CD4-positive, alpha-beta T cell treated with Interleukin-4 for 1 hour (primary cell): ENCODE measurements at places on chromosomes 2 and 18.

- DNase-seq = no peak
Measured at GRCh38 chr2:224598678-224599077, 13.5 kb upstream of the CUL3 start.

GRCh38 chr18:50973367-50974126 is 5.7 kb downstream of the ELAC1 start:
- no peak for DNase-seq

DNA sequence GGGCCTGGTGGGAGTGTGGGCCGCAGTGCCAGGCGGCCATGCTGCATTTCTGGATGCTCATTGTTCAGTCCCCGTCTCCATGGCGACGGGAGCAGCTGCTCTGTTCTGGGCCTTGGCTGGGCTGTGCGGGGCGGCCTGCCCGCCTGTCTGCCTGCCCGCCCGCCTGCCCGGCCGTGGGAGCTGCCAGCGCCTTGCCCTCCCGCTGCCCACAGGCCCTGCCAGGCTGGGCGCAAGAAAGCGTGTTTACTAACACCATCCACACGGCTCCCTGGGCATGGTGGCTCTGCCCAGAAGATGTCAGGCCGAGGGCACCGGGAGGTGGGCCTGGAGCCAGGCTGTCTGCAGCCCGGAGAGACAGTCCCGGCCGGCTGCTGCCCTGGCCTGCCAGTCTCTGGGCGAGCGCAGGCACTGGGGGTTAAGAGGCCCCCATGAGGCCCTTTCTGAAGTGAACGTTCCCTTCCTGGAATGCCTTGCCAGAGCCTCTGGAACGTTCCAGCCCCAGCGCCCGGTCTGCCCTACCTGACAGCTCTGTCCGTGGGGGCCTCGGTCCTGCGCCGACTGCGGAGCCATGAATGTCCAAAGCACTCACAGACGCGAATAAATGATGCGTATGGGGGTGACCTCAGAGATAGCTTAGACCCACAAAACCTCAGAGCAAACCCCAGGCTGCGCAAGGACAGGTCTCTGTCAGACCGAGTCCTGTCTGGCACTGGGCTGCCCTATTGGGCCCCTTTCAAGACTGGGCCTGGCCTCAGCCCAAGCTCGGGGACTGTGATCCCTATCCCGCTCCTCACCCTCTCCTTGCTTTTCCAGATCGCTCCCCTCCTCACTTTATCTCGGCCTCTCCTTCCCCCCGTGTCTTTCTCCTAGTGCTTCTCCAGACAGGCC is 44.3 kb downstream of the MYCN start:
- DNase-seq = no peak

DNA sequence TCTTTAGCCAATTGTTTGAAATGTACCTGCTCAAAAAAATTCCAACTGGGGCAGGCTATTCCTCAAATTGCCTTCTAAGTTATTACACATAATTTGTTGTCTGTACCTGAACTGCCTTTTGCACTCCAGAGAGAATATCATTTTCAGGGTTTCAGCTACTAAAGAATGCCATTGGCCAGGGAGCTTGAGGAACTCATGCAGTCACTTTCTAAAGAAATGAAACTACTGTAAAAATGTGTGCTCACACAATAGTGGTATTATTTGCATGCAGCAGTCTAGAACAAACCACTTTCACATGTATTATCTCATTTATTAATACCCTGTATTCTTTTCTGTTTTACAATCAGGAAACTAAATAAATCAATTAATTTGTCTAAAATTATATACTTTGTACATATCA is 152.2 kb downstream of the PID1 start:
- DNase-seq = no peak
